ENCODE measurements at places on chromosomes 6 and 20.

DNA sequence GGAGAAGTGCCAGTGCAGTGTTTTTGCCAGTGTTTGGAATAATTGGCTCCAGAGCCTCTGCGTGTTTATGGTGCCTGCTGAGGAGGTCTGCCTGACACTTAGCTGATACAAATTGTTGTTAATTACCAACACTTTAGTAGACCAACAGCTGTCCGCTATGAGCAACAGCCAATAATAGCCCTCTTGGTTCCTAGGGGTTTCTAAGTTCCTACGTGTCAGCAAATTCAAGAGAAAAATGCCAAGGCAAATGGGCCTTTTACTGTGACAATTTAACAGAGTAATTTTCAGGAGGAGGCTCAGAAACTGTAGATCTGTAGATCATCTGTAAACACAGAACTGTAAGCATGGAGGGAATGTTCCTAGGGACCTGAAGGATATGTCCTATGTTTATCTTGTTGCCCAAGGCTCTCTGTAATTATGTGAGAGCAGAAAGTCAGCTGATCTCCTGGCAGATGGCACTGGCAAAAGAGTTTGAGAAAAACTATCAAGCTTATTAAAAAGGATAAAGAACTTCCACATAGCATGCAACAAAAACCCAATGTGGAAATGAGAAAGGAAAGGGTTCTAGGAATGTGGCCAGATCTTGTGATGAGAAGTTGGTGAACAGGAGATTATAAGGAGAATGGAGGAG is 157.7 kb downstream of the GJA1 start:
- DNase-seq: peak; percentile 59

GRCh38 chr6:43915986-43916923 is 146.2 kb downstream of the VEGFA start:
- DNase-seq: no peak

- no peak for DNase-seq
Observed at GRCh38 chr20:44411757-44412401, 56.4 kb downstream of the HNF4A start.

DNA sequence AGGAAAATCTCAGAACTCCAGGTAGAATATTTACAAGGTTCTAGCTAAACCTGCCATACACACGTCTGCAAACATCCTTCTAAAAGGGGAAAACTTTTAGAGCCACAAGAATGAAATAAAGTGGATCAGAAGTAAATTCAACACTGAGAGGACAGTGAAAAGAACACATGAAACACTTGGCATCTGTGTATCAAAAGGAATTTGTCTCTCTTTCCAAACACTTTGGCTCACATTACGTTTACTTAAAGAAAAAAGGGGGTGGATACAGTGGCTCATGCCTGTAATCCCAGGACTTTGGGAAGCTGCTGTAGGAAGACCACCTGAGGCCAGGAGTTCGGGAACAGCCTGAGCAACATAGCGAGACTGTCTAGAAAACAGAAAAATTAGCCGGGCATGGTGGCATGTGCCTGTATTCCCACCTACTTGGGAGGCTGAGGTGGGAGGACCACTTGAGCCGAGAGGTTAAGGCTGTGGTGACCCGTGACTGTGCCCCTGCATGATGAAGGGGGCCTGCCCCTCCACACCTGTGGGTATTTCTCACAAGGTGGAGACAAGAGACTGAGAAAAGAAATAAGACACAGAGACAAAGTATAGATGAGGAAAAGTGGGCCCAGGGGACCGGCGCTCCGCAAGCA is 35.4 kb downstream of the NINL start:
- DNase-seq: no peak

GRCh38 chr6:35634316-35634715 is 54.4 kb downstream of the FKBP5 start:
- DNase-seq: no peak

DNA sequence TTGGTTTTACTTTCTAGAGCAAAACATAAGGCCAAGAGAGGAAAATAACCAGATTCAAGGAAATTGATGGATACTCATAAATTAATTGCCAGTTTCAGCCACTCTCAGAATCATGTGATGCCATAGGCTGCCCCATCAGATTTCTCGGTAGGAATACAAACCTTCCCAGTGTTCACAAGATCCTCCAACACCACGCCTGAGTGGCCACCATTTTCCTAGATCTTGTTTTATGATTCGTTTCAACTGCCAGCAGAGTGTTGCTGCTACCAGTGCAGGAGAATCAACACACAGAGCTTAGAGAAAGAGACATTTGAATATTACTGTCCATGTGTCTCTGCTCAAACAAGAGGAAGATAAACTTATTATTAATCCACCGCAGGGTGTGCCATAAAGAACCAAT is 434.2 kb upstream of the CDH4 start:
- no peak for DNase-seq

DNA sequence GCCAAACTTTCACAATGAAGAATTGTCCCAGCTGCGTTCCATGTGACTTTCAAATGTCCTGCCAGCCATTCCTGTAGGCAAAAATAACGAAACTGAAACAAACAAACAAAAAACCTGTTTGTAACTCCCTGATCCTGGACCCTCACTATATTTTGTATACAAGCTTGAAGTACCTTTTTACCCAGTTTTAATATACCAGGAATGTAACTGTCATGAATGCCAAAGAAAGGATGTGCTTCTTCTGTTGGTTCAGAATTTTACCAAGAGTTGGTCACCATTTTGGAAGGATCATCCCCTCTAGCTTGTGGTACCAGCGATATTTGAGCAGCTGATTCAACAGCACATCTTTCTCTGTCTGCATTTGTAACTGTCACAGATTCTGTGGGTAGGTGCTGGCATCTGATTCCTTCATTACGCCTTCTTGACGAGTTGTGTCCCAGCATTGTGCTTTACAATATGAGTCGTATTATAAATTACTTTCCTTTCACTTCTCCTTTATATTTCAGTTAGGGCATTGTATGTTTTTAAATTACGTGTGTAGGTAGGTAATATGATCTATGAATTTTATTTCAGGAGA is 93.9 kb downstream of the DLGAP4 start:
- no peak for DNase-seq

- DNase-seq: no peak
Observed at GRCh38 chr20:33232486-33233072, 3.2 kb upstream of the BPIFA1 start.

GRCh38 chr6:28523241-28523622 is 2.4 kb upstream of the GPX5 start:
- no peak for DNase-seq

- no peak for DNase-seq
Observed at GRCh38 chr20:60031107-60031506, 72.9 kb downstream of the CDH26 start.

GRCh38 chr6:137202078-137202477 is 17.1 kb downstream of the IFNGR1 start:
- DNase-seq: no peak

DNA sequence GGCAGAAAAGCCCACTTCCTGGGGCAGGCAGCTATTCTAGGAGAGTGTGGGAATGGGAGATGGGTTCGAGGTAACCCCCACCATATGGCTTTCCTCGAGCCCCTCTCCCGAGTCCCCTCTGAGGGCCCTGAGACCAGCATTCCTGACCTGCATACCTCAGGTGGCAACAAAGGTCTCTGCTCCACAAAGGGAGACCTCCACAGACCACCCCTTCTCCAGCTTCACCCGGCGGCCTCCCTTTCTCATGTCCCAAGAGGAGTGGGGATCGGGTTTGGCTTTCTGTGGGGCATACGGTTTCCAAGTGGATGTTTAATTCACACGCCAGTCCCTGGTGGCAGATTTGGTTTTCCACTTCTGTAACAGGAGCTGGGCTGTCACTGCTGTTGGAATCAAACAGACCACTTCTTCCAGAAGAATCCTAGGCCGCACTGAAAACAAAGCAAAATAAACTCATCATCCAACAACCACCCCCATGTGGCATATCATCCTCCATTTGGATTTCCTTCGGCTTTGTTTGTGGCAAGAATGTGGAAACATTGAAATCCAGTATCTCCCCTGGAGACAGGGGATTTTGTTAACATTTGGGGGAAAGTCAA is 83.2 kb downstream of the DLL1 start:
- DNase-seq: no peak

GRCh38 chr6:151101816-151102694 is 137.7 kb upstream of the AKAP12 start:
- no peak for DNase-seq

GRCh38 chr20:11852811-11853210 is 64.9 kb upstream of the BTBD3 start:
- no peak for DNase-seq

DNA sequence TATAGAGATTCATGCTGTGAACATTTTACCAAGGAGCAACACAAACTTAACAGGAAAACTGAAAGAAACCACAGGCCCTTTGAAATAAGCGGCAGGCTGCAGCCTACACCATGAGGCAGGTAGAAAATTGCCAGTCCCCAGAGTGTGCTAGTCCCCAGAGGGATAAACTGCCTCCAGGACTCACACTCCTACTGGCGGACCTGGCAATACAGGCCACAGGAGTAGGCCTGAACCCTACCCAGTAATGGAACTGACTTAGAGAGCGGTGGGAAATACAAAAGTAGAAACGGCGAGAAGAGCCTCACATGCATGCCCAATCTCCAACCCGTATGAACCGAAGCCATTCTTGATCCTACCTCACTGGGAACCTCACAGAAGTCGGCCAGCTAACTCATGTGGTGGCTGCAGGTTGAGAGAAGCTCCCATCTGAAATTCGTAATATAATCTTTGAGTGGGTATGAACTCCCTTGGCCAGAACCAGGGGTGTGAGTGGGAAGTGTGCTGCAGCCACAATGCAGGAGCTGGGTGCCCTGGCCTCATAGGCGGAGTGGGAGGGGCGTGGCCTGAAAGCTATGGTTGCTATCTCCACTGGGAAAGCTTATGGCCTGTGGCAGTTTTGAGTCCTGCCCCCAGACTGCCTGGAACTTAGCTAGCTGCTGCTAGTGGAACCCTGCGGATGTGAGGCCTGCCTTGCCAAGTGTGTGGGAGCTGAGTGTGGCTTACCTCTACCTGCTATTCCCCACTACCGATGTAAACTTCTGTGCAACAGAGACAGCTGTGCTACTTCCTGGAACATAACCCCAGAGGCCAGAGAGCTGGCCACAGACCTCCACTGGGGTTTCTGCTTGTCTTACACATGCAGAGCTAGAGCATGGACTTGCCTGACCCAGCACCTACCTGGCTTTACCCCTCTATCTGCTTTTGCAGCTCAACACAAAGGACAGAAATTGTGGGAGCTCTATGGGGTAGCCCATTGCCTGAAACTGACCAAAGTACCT is 146.5 kb upstream of the COL21A1 start:
- no peak for DNase-seq

DNA sequence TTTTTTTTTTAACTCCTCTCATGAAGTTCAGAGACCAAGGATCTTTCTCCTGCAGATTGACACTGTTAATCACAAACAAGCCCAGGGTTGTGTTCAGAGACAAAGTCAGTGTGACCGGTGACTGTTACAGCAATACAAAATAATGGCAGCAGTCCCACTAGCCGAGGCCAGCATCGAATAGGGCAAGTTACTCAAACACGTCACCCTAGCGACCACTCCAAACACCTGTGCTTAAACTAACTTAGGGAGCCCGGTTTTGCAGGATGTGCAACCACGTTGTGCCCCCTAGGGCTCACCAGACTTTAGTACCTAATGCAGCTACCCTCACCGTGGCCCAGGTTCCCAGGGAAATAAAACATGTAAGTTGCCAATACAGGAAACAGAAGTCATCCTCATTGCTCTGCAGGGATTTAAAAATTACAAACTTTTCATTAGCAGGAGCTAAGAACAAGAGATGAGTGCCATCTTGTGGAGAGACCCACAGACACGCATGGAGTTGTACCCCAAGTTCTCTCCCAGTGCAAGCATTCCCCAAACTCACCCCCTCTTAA is 38.1 kb downstream of the FAM50B start:
- no peak for DNase-seq

GRCh38 chr6:138774370-138774769 is 801 bp downstream of the CCDC28A start:
- DNase-seq: no peak

DNA sequence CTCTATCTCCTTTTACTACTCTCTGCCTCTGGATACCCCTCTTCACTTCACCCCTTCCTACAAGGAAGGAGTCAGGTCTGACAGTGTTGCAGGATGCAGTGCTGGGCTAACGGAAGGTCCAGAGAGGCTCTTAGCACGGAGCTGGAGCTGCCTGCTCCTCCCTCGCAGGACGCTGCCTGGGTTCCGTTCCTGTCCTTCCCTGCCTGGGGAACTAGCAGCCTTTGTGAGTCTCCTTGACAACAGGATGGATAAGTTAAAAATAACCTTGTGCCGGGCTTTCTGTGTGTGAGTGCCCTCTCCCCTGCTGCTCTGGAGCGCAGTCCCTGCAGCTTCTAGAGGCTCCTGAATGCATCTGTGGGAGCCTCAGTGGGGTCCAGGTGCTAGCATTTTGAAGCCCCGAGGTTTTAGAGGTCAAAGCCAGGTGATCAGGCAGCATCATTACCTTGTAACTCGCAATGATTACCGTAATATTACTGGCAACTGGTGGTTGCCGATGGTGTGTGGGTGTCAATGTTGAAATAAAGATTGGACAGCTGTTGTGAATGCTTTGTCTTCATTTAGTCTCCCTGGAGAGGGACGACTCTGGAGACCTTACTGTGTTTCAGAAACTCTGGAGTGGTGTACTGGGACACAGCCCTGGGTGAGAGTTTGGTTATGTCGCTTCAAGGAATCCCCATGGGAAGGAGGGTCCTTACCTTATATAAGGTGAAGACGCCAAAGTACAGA is 44.4 kb downstream of the CDS2 start:
- no peak for DNase-seq

DNA sequence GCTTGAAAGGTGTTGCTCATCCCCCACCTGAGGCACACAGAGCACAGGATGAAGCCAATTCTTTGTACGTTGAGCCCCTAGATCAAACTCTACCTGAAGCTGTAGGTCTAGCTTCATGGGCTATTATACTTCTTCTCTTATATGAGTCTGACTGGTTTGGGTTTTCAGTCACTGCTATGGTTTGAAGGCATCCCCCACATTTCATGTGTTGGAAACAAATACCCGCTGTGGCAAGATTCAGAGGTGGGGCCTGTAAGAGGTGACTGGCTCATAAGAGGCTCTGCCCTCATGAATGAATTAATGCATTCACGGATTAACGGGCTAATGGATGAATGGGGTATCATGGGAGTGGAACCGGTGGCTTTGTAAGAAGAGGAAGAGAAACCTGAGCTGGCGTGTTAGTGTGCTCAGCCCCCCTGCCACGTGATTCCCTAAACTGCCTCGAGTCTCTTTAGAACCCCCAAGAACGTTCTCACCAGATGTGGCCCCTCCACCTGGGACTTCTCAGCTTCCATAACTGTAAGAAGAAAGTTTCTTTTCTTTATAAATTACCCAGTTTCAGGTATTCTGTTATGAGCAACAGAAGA is 39.2 kb downstream of the PREX1 start:
- DNase-seq: no peak

- DNase-seq: no peak
Observed at GRCh38 chr6:99390896-99391295, 3.1 kb downstream of the COQ3 start.

- DNase-seq: no peak
Observed at GRCh38 chr6:11804701-11805100, 26.1 kb upstream of the ADTRP start.
